Cardiac septum (tissue), 1 donor: ENCODE measurements at places on chromosomes 7 and 10. TPM values are rescaled to one million over a fixed set of nuclear protein-coding genes. Genes with fewer than 3 reads are reported as not detected.

DNA sequence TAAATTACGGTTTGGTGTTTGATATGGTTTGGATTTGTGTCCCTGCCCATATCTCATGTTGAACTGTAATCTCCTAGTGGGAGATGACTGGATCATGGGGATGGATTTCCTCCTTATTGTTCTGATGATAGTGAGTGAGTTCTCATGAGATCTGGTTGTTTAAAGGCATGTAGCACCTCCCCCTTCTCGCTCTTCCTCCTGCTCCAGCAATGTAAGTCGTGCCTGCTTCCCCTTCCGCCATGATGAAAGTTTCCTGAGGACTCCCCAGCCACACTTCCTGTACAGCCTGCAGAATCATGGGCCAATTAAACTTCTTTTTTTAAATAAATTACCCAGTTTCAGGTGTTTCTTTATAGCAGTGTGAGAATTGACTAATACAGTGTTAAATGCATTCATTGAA, 116.6 kb downstream of the DOCK4 start:
- DNase-seq: no peak

- no peak for DNase-seq
Measured at GRCh38 chr10:103139803-103140202, 53.3 kb downstream of the NT5C2 start.

- DNase-seq: no peak
Measured at GRCh38 chr7:88429382-88429781, 122.7 kb upstream of the STEAP4 start.

DNA sequence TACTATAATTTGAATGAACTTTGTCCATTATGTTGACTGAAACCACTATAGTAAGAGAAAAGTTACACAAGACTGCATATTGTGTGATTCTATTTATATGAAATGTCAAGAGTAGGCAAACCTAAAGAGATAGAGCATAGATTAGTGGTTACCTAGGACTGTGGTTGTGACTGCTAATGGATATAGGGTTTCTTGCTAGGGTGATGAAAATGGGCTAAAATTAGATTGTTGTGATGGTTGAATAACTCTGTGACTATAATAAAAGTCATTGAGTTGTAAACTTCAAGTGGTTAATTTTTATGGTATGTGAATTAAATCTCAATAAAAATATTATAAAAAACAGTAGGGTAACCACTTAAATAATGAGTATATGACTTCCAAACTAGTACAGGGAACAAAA, 142.9 kb upstream of the AHR start:
- no peak for DNase-seq

DNA sequence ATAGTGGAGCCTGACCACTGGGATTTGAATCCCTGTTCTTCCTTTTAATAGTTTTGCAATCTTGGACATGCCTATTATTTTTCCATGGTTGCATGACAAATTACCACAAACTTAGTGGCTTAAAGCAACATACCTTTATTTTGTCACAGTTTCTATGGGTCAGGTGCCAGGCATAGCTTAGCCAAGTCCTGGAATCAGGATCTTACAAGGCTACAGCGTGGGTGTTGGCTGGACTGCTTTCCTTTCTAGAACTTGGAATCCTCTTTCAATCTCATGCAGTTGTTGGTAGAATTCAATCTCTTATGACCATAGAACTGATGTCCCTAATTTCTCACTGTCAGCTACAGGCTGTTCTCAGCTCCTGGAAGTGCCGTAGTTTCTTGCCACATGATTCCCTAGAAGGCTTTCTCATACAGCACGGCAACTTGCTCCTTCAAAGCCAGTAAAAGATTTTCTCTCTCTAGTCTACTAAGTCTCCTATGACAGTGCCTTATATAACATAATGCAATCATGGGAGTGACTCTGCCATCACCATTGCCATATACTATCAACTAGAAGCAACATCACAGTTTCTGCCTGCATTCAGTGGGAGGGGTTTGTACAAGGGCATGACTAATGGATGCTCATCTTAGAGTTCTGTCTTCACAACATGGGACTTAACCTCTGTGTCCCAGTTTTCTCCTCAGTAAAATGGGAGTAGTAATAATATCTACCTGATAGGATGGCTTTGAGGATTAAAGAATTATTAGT, 243.4 kb upstream of the FZD1 start:
- DNase-seq: no peak

GRCh38 chr7:159195946-159196345, 51.3 kb upstream of the VIPR2 start:
- DNase-seq: no peak

GRCh38 chr10:102004376-102004775, 51.6 kb downstream of the ARMH3 start:
- DNase-seq: no peak

DNA sequence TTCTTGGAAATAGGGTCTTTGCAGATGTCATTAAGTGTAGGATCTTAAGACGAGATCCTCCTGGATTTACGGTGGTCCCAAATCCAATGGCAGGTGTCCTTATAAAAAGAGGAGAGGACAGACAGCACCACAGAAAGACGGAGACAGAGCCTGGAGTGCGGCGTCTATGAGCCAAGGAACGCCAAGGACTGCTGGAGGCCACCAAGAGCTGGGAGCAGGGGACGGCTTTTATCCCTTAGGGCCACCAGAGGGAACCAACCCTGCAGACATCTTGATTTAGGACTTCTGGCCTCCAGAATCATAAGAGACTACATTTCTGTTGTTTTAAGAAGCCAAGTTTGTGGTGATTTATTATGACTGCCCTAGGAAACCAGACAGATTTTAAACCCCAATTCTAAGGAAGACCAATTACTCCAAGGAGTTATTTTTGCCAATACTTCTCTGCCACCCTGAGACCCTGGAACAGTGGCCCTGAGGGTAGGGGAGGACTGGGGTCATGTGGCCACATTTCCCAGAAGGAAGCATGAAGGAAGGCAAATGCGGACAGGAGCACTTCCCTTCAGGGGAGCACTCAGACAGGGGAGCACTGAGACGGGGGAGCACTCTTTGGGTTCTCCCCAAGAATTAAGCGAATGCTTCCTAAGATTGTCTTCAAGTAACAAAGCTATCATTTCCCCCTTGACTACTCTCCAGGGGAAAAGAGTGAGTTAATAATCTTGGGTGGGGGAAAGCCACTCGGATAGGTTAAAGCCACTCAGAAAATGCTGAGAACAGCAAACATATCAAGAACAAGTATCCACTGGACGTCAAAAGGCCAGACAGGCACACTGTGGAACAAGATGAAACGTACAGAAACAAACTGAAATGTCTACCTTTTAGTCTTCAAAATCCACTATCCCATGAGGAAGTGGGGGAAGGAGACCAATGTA, 67.5 kb downstream of the CHST15 start:
- no peak for DNase-seq

GRCh38 chr10:7230951-7231350, 179.9 kb downstream of the SFMBT2 start:
- DNase-seq: no peak

MICALL2 gene
- 19.7 TPM for total RNA-seq

MALRD1 gene
- 0.40 TPM for total RNA-seq

LBX1 gene
- total RNA-seq: 0.13 TPM

WDFY4 gene
- 1.5 TPM for total RNA-seq

PSD gene
- 1.7 TPM for total RNA-seq
